ENCODE measurements at places on chromosomes 12 and 14.

DNA sequence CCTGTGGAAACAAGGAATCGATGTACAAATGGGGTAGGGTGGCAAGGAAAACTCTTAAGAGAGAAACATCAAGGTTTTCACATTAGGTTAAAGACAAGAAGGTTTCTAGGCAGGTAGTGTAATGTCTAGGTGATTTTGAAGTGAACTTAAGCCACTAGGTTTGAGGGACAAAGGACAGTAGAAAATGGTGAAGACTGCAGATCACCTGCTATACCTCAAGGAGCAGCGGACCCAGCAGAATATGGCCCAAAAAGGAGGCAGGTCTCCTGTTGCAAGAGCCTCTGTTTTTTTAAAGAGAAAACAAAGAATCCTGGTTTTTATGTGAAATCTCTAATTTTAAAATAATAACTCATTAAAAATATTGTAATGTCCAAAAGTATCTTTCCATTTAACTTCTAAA lies 178.1 kb downstream of the ACSS3 start:
- DNase-seq, result no peak

GRCh38 chr12:105573574-105573973 lies 243.1 kb downstream of the C12orf75 start:
- no peak for DNase-seq

GRCh38 chr14:50967790-50968189 lies 23.5 kb upstream of the PYGL start:
- no peak for DNase-seq

- no peak for DNase-seq
Measured at GRCh38 chr12:60071759-60072191, 475.9 kb downstream of the SLC16A7 start.

GRCh38 chr12:128069359-128069997 lies 197.5 kb upstream of the TMEM132C start:
- DNase-seq, result no peak

DNA sequence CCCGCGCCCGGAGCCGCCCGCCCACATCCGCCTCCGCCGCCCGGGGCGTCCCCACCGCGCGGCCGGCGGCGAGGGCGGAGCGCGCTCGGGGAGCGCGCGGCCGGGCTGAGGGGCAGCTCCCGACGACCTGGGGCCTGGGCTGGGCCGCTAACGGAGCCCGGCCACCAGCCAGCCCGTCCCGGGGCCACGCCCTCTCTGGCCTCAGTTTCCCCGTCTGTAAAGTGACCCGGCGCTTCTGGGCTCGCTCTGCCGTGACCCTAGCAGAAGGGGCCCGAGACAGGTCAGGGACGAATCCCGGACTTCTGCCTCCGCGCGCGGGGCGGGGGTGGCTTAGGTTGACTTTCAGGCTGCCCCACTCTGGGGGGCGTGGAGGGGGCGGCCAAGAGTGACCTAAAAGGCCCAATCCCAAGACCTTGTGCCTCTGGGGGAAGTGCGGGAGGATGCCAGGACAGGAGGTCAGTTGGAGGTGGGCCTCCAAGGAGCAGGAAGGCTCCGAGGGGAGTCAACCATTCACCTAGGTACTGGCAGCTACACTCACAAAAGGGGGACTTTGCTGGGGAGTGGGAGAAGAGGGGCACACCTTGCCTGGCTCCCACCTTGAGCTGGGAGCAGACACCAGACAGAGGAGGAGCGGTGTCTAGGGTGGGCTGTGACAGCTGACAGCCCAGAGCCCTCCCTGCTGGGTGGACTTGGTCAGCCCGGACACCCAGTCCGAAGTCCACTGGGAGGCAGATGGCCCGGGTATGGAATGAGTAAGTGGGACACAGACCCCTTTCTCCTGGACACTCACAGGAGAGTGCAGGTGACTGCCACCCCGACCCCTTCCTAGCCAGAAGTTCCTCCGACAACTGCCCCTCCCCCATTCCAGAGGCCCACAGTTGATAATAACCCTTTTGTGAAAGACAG lies 486 bp upstream of the AKT1 start:
- DNase-seq, result peak; percentile 60

- no peak for DNase-seq
Measured at GRCh38 chr12:40184493-40185302, 40.1 kb upstream of the LRRK2 start.

DNA sequence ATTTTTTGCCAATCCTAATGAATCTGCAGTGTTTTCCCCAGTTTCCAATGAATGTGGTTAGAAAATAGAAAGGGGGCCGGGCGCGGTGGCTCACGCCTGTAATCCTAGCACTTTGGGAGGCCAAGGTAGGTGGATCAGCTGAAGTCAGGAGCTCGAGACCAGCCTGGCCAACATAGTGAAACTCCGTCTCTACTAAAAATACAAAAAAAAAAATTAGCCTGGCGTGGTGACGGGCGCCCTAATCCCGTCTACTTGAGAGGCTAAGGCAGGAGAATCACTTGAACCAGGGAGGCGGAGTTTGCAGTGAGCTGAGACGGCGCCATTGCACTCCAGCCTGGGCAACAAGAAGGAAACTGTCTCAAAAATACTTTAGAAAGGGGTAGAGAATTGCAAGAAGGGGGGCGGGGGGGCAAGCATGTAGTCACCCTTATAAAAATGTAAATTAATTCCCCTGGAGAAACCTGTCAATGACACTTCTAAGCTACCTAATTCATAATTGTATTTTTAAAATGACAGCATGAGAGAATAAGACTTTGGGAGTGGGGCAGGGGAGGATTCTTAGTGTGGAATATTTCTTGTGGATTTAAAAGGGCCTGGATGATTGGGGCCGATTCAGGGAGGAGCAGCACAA lies 1.7 kb downstream of the KLHDC2 start:
- no peak for DNase-seq

GRCh38 chr12:113841786-113842185 lies 124.3 kb downstream of the RBM19 start:
- DNase-seq, result no peak

- no peak for DNase-seq
Measured at GRCh38 chr14:100780246-100780645, 45.7 kb upstream of the MEG3 start.

DNA sequence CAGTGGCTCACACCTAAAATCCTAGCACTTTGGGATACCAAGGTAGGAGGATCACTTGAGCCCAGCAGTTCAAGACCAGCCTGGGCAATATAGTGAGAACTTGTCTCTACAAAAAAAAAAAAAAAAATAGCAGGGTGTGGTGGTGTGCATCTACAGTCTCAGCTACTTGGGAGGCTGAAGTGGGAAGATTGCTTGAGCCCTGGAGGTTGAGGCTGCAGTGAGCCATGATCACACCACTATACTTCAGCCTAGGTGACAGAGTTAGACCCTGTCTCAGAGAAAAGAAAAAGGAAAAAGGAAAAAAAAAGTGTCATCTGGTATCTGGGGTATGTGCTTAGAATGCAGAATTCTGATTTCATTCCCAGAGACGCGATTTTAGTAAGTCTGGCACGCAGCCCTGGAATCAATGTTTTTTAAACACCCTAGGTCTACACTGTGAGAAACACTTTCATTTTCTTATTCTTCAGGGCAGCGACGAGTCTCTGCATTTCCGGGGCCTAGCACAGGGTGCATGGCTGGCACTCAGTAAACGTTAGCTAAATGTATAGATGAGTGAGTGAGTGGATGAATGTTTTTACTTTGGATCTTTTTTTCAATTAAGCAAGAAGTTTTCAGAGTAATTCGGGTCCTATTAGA lies 243.8 kb upstream of the PWP1 start:
- no peak for DNase-seq

- no peak for DNase-seq
Measured at GRCh38 chr14:104243200-104243599, 104.8 kb downstream of the KIF26A start.

DNA sequence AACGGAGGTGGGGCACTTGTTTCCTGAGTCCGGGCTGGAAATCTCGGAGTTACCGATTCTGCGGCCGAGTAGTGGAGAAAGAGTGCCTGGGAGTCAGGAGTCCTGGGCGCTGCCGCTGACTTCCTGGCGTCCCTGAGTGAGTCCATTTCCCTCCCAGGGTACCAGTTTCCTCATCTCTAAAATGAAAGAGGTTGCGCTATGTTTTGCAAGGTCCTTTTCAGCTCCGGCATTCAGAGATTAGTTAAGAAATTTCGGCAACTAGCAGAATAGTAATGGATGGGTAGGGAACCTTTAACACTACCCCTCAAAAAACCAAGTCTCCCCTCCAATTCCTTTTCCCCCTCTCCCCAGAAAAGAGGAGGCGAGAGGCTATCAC lies 724 bp downstream of the BLOC1S1 start:
- DNase-seq, result no peak

- no peak for DNase-seq
Measured at GRCh38 chr12:131208425-131208824, 254.7 kb downstream of the ADGRD1 start.

DNA sequence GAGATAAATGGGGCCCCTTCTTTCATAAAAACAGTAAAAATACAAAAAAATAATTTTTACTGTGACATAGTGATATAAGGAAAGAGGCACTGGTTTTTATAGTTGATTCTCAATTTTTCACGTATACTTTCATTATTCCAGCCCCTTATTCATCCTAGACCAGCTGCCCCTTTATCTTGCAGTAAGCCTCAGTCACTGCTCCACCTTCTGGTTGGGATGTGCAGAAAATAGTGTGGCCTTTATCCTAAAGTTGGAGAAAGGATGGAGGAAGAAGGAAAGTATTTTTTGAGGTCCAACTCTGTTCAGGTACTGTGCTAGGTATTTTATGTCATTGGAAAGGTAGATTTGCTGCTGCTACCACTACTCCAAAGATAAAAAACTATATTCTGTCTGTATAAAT lies 172.7 kb downstream of the ANO6 start:
- no peak for DNase-seq

DNA sequence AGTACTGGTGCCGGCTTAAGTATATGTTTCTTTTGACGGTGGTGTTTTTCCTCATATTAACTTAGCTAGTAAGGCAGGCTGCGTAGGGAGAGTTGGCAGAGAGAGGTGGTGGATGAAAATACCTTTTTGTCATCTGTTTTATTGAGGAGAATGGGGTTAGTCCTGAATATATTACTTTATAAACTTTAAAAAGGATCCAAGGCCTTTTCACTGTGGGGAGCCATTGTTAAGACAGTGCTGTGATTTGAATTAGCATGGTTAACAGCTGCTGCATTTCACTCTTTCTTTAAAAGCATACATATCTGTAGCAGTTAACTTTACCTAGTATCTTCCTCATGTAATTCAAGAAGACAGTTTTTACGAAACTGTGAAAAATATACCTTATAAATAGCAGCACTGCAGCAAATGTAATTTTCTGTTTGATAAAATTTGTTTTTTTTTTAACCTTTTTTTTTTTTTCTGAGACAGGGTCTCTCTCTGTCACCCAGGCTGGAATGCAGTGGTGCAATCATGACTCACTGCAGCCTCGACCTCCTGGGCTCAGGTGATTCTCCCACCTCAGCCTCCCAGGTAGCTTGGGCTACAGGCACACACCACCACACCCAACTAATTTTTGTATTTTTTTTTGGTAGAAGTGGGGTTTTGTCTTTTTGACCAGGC lies 57.1 kb downstream of the AEBP2 start:
- DNase-seq, result no peak

DNA sequence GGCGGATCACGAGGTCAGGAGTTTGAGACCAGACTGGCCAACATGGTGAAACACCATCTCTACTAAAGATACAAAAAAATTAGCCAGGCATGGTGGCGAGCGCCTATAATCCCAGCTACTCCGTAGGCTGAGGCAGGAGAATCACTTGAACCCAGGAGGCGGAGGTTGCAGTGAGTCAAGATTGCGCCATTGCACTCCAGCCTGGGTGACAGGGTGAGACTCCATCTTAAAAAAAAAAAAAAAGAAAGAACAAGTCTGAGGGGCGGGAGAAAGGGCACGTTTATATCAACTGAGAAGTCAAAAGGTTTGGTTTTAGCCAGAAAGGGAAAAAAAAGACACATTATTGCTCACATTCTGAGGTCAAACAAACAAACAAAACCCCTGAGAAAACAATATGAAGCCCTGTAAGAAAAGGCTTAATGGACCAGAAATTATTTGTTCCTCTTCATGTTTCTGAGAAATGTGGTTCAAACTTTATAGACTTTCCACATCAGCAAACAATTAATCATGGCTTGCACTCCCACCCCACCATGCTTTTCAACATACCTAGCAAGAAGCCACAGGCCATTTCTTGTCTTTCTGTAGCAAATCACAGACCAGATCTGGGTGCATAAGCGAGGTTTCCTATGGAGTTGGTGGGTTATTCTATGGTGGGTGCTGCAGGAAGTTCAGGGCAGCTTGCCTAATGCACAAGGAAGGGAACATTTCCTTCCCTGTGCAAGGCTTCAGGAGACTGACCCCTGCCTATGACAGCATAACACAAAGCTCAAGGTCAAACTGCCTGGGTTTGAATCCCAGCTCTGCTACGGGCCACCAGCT lies 80.1 kb downstream of the SSPN start:
- no peak for DNase-seq

DNA sequence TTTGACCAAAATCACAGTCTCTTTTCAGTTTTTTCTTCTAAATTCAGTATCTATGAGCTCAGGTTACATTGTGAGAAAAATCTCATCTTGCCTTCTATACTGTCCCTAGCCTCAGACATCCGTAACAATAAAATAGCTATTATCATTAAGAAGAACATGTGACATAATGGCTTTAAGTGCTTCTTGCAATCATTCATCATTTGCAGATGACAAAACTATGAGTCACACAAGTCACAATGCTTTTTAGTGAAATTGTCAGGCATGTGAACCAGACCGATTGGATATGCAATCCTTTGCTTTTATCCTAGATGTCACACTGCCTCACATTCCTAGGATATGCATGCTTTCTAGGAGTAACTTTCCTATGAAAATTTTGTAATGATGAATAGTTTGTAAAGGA lies 313.1 kb downstream of the SLC6A15 start:
- no peak for DNase-seq

DNA sequence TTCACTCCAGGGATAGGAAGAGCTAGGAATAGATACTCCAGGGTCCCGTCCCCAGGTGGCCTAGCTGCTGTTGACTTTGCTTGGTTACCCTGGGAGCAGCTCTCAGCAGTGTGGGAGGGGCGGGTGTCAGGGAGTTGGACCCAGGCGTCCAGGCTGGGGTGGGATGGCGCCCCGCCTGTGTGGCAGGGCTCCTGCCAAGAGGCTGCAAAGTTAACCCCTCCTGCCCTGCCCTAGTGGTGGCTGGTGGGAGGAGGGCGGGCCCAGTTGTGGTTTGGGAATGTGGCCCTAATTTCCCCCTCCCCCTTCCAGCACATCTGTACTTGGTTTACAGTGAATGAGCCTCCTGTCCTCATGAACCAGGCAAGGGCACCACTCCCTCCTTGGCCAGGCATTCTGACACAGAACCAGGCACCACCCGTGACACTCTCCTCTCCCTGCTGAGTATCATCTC lies 1.7 kb upstream of the RARG start:
- DNase-seq, result no peak

DNA sequence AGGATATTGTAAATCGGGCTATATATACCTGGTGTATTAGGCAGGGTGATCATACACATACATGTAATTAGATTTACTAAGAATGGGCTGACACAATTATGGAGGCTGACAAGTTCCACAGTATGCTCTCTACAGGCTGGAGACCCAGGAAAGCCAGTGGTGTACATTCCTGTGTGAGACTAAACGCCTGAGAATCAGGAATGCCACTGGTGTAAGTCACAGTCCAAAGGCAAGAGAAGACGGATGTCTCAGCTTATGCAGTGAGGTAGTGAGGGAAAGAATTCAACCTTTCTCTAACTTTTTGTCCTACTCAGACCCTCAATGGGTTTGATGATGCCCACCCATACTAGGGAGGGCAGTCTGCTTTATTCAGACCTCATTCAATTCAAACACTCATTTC lies 57.1 kb downstream of the METTL25 start:
- DNase-seq, result no peak

Data from activated naive CD4-positive, alpha-beta T cell (primary cell).